ENCODE measurements at places on chromosomes 11 and 22.

- DNase-seq, result no peak
Measured at GRCh38 chr22:38815842-38816241, 21.9 kb upstream of the DNAL4 start.

GRCh38 chr11:35281169-35281688, 138.1 kb downstream of the SLC1A2 start:
- no peak for DNase-seq

DNA sequence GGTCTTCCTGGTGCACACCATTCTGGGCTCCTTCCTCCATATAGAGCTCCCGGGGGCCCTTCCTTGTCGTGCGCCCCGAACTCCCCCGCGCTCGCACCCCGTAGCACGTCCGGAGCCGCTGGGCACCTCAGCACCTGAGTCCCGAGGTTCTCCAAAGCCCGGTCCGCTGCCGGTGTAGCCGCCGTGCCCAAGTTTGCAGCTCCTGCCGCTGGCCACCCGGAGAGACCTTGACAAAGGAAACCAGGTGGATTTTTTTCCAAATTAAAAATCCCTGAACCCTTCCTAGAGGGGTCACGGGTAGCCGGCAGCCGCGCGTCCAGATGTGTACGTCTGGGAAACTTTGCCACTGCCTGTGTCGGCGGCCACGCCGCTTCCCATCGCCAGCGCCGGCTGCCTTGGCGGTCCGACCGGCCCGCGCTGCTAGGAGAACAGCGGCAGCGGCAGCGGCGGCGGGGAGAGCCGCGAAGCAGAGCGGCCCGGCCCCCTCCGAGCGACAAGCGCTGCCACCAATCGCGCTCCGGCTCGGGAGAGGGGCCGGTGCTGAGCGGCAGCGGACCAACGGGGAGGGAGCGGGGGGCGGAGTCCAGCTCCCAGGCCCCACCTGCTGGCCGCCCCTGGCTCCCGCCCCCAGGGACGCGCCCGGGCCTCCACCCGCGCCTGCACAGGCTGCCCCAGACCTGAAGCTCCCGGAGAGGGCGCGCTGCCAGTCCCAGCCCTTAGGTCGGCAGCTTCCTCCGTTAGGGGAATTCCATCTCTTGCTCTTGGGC, at the start of gene GALNT18:
Gene GALNT18, minus strand, starts transcription at position 433 of the 767 bp plus-strand sequence.
- peak; percentile 94 for DNase-seq

DNA sequence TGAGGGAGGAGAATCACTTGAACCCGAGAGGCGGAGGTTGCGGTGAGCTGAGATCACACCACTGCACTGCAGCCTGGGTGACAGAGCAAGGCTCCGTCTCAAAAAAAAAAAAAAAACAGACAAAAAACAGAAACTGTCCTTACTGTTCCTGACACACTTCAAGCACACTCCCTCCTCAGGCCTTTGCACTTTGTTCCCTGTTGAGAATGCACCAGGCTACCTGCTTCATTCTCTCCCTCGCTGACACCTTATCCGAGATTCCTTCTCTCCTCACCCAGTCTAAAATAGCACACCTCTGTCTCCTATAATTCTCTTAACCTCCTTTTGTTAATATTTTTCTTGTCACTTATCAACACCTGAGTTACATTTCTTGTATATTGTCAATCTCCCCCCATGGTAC, 32.3 kb upstream of the TECTA start:
- no peak for DNase-seq

DNA sequence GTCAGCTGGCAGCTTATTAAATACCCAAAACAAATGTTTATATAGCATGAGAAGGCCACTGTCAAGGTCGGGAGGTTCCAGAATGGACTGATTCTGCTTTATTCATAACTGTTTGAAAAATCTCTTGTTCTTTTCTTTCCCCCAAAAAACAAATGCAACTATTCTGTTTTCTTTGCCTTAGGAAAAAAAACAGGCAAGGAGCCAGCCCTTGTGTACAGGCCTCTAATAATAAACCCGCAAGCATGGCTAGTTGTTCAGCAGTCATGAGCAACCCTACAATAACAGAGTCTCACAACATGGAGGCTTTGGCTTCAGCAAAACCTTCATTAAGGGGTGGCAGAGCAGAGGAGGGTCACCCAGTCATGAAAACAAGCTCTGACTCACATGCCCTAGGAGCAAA, 191.7 kb downstream of the KIRREL3 start:
- DNase-seq, result no peak

- DNase-seq, result no peak
Measured at GRCh38 chr11:108693852-108694251, 29.0 kb downstream of the DDX10 start.

GRCh38 chr22:44933666-44934453, 75.9 kb downstream of the PHF21B start:
- no peak for DNase-seq

GRCh38 chr11:72300268-72300667, 56.3 kb upstream of the PHOX2A start:
- no peak for DNase-seq

Data from retina (tissue), 1 donor.